Stimulated activated CD4-positive, alpha-beta T cell treated with anti-CD3 and anti-CD28 coated beads, Interleukin-2, amount 100 ng/mL, for 48 hours (primary cell): ENCODE measurements at places on chromosomes 4 and X.

GRCh38 chr4:46270986-46271596 lies 118.8 kb downstream of the GABRA2 start:
- no peak for DNase-seq

GRCh38 chrX:12955882-12956703 lies 18.8 kb upstream of the TMSB4X start:
- no peak for DNase-seq

- no peak for DNase-seq
These were observed 19.0 kb upstream of the GPC4 start for GRCh38 chrX:133434197-133434820.

GRCh38 chrX:21883258-21883657 lies 27.5 kb downstream of the YY2 start:
- no peak for DNase-seq

DNA sequence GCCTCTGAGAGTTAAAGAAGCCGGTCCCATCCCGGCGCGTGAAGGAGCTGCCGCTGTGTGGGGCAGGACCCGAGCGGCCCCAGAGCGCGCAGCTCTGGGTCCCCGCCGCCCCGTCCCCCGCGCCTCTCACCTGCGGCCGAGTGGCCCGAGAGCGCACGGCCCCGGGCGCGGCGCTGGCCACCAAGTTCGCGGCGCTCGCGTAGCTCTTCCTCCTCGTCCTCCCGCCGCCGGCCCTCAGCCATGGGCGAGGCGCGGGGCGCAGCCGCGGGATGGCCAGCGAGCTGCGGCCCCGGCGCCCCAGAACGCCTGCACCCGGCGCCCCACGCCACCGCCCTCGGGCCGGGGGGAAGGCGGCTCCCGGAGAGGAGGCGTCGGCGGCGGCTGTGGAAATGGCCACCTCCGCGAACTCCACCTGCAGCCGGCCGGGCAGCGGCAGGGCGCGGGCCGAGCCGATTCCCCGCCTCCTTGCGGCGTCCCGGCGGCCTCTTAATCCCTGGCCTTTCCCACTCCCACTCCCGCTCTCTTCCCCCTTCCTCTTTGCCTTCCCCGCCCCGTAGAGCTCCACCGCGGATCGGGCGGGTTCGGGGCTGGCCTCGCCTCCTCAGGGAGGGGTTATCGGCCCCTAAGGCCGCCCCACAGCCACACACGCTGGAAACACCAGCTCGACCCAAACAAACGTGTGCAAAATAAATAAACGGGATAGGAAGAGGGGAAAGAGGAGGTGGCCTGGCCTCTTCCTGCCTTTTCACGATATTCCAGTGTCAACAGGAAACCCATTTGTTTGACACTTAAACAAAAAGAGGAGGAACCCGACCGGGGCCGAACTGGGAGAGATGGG lies at the start of gene SH3D19:
SH3D19 (minus strand) TSS at position 495 of the 838 bp plus-strand sequence; CDS start at position 242, 253 bp downstream.
- no peak for DNase-seq

DNA sequence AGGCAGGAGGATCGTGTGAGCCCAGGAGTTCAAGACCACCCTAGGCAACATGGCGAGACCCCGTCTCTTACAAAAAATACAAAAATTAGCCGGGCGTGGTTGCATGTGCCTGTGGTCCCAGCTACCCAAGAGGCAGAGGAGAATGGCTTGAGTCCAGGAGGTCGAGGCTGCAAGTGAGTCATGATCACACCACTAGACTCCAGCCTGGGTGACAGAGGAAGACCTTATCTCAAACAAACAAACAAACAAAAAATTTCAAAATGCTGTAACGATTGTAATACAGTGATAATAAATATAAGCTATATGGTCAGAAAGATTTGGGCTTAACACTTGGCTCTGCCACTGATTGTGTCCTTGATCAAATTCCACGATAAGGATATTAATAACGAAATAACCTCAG lies 24.2 kb downstream of the SLC25A4 start:
- no peak for DNase-seq

- peak; percentile 23 for DNase-seq
These were observed 38.5 kb upstream of the ETDA start for GRCh38 chrX:135213200-135213844.
